Ascending aorta (tissue), 2 donors: ENCODE measurements at places on chromosomes 2 and 18.

DNA sequence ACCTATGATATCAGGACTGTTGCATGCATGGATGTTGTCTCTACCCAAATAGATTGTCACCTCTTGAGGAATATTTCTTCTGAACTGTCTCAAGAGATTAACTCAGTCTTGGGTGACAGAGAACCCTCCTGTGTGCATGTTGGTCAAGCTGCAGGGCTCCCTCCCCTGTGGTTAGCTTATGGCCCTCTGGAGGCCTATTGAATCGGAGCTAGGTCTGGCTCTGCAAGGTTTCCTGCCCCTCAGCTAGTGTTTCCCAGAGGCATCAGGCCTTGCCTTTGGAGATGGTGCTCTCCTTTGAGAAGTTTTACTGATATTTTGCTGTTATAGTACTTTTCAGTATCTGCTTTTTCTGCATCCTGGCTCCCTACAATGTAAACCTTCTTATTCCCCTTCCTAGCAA lies 769.2 kb upstream of the FAM98A start:
- DNase-seq = no peak

- peak; percentile 83 for DNase-seq
These were observed 518 bp upstream of the NFU1 start for GRCh38 chr2:69437751-69438154.

- no peak for DNase-seq
These were observed 245.9 kb upstream of the PXDN start for GRCh38 chr2:1990151-1990589.

- no peak for DNase-seq
These were observed 40.7 kb upstream of the TANK start for GRCh38 chr2:161119483-161119882.

DNA sequence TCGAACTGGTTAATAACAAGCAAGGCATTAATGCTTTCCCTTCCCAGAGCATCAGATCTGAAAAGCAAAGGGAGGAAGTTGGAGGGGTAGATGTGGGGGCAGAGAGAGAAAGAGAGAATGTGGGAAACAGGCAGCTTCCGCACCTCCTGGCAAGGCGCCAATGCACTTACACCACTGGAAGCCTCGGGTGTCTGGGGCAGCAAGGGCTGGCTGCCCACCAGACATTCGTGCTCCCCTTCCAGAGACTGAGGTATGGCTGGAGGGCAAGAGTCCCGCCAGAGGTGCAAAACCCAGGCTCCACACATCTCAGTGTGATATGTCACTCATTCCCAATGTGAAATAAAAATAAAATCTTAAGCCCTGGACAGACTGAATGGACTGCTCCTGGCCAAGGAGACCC lies 46.4 kb downstream of the TEX51 start:
- DNase-seq = no peak

- no peak for DNase-seq
These were observed 94.2 kb upstream of the DLGAP1 start for GRCh38 chr18:4549164-4549872.

DNA sequence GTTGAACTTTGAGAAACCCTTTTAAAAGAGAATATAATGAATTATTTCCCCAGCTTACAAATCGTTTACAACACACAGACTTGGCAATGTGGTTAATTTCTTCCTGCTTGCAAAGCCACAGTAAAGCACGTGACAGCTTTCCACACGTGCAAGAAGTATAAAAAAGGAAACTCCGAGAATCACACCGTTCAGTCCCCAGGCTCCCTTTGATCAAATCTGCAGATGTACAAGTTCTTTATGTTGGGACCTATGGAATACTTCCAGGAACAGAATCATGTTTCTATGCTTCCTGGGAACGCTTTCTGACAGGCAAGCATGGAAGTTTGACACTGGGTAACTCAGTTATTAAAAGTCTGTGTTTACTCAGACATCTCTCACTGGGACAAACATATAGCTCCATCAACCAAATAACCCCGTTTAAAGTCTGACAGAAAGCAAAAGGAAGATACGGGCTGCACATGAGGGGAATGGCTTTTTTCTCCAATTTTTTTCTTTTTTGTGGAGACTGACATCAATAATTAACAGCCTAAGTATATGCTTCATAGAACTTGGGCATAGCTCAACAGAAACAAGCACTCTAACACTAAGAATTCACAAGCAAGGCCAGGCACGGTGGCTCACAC lies 134.8 kb downstream of the EIPR1 start:
- DNase-seq = peak; percentile 31

- no peak for DNase-seq
These were observed 122.6 kb downstream of the DYSF start for GRCh38 chr2:71575966-71576365.

DNA sequence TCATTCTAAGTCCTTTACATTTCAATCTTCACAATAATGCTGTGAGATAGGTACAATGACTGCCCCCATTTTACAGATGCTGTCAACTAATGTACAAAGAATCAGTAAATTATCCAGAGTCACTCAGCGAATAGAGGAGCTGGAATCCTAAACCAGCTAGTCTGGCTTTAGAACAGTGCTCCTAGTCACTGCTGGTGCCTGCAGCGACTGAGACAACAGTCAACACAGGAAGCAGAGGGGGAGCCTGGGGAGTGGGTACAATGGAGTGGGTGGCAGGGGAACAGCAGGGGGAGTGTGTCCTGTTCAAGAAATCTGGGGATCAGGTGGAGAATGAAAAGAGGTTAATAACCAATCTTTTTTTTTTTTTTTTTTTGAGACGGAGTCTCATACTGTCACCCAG lies 37.3 kb downstream of the CCDC93 start:
- DNase-seq = no peak

DNA sequence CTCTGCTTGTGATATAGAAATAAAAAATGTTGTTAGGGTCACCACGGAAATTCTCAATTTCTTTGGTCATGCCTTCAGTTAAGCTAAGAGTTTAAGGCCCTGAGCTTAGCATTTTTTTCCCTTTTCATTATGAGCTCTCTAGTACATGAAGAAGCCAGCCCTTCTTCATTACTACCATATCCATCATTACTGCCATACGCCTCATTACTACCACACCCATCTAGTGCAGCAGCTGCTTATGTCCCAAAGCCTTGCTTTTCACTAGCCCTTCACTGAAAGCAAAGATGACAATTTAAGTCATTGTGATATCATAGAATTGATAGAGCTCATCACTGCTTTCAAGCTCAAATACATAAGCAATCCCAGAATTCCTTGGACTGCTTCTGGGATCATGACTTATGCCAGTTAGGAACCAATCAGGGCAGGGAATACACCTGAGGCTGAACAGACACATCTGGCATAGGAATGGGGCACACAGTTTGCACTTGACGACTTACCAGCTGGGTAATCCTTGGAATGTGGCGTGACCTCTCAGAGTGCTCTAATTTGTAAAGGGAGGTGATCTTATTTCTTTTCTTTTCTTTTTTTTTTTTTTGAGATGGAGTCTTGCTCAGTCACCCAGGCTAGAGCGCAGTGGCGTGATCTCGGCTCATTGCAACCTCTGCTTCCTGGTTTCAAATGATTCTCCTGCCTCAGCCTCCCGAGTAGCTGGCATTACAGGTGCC lies 40.3 kb downstream of the SOWAHC start:
- no peak for DNase-seq

- DNase-seq = no peak
These were observed 28.5 kb downstream of the MAP4K3 start for GRCh38 chr2:39408351-39409136.

GRCh38 chr18:68454511-68455228 lies 260.2 kb downstream of the TMX3 start:
- no peak for DNase-seq

GRCh38 chr2:54834721-54835120 lies 111.3 kb downstream of the EML6 start:
- DNase-seq = no peak

- peak; percentile 58 for DNase-seq
These were observed 11.4 kb upstream of the ALPI start for GRCh38 chr2:232444409-232445148.

- DNase-seq = no peak
These were observed 133.5 kb downstream of the TMEM182 start for GRCh38 chr2:102895376-102895775.

DNA sequence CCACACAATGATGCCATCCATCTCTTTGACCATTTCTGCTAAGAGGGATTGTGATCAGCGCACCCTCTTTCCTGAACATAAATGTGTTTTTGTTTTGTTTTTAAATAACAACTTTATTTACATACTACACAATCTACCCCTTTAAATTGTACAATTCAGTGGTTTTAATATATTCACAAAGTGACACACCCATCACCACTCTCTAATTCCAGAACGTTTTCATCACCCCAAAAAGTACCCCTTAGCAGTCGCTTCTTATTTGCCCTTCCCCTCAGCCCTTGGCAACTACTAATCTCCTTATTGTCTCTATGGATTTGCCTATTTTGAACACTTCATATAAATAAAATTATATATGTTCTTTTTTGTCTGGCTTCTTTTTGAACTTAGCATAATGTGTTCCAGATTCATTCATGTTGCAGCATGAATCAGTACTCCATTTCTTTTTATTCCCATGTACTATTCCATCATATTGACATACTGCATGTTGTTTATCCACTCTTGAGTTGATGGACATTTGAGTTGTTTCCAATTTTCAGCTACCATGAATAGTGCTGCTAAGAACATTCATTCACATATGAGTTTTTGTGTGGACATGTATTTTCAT lies 150.9 kb upstream of the NABP1 start:
- no peak for DNase-seq

- DNase-seq = no peak
These were observed 420.1 kb upstream of the ACVR2A start for GRCh38 chr2:147424766-147425165.

DNA sequence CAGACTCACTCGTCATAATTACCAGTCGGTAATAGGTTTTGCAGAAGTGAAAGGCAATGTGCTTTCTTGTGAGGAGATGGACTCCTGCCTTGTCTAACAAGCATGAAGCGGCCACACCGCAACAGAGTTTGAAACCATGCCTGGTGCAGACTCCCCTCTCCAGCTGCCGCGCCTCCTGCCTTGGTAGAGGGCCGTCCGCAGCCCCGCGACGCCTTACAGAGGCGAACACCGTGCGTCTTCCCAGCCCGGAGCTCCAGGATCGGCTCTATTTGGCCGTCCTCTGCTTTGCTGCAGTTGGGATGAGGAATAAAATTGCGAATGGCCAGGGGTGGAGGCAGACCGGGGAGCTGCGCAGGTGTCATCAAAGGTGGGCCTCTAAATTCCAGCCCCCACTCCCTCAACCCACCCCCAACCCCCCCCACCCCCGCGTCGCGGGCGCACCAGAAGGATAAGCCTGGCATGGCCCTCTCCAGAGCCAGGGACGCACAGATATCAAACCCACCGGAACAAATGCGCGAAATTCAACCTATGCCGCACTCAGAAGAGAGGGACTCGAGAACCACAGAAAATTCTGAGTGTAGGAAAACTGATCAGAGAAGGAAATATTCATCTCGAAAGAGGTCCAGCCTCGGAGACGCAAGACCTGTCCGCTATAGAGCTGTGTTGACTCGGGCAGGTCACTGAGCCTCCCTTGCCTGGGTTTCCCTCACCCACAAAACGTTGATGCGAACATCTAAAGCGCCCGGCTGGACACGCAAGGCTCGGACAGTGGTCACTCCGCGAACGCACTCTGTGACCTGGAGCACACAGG lies 1.1 kb downstream of the TRABD2A start:
- no peak for DNase-seq

DNA sequence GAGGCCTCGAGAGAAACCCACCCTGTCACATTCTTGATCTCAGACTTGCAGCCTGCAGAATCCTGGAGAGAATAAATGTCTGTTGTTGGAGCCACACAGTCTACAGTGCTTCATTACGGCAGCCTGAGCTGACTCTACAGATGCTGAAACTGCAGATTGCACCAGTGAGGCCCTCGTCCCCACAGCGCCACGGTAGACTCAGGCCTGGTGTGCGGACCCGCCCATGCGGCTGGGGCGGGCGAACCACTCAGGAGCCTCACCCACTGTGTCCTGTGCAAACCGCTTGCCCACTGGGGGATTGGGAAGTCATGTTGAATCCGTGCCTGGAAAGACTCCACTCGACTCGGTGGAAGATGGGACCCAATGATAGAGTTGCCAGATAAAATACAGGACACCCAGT lies 125.2 kb upstream of the COPS8 start:
- DNase-seq = no peak

DNA sequence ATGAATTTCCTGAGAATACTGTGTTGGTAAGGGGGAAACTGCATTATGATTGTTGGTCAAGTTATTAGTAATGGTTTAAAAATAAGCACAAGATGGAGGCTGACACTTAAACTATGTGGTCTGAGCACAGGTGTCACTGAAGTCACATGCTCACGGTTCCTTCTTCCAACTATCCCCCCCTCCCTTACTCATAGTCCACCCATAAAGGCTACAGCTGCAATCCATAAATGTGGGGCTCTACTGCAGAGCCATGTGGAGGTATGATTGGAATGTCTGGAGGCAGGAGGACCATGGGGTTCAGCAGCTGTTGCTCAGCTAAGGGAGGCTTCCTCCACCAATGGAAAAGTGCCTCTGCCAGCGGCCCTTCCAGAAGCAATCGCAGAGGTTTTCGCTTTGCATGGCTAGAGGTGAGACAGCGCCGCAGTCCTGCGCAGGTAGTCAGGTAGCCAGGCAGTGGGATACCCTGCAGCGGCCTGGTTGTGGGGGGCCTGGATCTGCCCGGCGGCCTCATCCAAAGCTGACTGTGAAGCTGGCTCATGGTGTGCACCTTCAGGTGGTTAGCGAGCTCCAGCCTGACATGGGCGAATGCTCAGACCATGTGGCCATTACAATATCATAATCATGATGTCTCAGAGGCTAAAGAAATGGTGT lies 249.6 kb downstream of the DCDC2C start:
- no peak for DNase-seq

DNA sequence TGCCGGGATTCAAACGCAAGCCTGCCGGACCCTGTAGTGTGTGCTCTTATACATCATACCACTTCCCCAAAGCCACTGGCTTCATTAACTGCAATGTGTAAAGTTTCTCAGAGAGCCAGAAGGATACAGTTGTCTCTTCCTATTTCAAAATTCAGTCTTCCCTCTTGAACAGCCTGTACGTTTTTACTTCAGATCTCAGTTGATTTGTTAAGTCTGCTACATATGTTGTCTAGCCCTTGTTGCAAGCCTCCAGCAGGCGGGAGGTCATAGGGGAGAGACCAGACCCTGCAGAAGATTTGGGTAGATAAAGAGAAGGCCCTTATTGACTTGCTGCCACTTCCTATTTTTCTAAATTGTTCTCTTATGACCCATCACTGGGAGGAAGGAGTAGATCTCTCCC lies 56.2 kb downstream of the ARHGEF33 start:
- DNase-seq = no peak

- DNase-seq = no peak
These were observed 693 bp downstream of the UBE2F start for GRCh38 chr2:237967463-237967951.

DNA sequence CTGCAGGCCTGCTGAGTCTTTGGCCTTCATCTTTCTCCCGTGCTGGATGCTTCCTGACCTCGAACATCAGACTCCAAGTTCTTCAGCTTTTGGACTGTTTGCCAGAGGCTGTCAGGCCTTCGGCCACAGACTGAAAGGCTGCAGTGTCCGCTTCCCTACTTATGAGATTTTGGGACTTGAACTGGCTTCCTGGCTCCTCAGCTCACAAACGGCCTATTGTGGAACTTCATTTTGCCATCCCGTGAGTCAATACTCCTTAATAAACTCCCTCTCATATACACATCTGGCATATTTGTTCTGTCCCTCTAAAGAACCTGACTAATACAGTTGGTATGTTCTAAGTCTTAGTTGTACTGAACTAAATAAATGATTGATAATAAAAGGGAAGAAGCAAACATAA lies 702.8 kb upstream of the LINC00305 start:
- no peak for DNase-seq
